D341Med (cell line): ENCODE measurements at places on chromosomes 3 and 15.

DNA sequence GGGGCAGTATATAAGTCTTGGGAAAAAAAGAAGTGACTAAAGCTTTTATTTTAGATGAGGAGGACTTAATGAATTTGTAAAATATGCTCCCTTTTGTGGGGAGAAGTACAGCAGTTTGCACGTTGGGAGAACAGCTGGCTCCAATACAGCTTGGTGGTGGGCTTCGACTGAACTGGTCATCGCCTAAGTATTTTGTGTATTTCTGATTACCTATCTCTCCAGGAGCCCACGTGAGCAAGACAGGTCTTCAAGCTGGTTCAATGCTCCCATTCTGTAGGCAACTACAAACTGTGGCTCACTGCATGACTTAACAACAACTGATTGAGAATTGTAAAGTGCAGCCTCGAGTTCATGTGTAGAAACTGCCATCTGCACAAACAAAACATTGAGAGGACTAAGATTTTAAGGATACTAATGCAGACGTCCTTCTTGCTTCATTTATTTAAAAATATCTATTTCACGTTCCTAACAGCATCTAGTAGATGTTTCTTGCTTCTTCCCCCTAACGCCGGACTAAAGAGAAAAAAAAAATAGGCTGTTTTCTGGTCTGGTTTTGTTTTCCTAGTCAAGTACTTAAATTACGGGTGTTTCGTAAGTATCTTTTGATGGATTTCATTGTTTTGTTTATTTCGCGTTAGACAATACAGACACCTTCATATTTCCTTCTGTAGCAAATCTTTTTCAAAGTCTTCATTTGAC lies 1.4 kb upstream of the GREM1 start:
- DNase-seq, result no peak

DNA sequence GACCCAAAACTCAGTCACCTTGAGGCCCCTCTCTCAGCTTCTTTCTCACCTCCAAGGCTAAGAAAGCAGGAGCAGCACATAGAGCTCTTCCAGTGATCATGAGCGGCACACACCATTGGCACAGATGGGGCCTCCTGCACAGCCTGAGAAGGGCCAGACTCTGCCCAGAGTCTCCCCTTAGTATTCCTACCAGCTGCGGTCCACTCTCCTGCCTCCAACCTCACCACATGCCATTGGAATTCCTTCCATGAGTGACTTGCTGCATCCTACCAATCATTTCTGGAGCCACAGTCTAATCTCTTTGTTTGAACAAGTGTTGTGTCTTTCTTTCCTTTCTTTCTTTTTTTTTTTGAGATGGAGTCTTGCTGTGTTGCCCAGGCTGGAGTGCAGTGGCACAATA lies 39.3 kb downstream of the CDCP1 start:
- no peak for DNase-seq

DNA sequence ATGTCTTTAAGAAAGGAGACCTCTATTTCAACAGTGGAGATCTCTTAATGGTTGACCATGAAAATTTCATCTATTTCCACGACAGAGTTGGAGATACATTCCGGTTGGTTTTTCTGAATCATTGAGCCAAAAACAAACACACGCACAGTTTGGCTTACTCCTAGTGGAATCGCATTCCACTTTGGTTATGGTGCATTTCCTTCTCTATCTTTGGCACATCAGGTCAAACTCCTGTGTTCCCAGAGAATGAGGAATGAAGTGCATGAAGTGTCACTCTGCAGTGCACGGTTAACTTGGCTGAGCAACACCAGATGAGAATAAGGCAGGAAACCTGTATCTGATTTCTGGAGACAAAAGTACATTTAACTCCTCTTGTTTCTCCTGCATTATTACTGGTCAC lies 38.5 kb downstream of the HDC start:
- no peak for DNase-seq

GRCh38 chr3:174859756-174860155 lies 622 bp downstream of the NAALADL2 start:
- DNase-seq, result no peak

DNA sequence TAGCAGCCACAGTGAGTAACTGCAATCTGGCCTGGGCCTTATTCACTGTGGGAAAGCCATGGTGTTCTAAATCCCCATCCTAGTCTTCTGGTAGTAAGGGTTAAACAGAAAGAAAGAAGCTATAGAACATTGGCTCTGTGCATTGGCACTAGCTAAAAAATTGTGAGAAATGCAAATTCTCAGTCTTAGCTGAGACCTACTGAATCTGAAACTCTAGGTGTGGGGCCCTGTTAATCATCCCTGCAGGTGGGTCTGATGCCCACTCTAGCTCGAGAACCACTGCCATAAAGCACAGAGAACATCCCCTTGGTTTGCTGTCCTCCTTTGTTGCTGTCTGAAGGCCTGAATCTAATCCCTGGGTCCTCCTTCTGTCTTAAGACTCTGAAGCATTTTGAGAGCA lies 59.3 kb downstream of the MEIS2 start:
- no peak for DNase-seq

- no peak for DNase-seq
These were observed 12.9 kb downstream of the LRRC2 start for GRCh38 chr3:46553154-46553553.

DNA sequence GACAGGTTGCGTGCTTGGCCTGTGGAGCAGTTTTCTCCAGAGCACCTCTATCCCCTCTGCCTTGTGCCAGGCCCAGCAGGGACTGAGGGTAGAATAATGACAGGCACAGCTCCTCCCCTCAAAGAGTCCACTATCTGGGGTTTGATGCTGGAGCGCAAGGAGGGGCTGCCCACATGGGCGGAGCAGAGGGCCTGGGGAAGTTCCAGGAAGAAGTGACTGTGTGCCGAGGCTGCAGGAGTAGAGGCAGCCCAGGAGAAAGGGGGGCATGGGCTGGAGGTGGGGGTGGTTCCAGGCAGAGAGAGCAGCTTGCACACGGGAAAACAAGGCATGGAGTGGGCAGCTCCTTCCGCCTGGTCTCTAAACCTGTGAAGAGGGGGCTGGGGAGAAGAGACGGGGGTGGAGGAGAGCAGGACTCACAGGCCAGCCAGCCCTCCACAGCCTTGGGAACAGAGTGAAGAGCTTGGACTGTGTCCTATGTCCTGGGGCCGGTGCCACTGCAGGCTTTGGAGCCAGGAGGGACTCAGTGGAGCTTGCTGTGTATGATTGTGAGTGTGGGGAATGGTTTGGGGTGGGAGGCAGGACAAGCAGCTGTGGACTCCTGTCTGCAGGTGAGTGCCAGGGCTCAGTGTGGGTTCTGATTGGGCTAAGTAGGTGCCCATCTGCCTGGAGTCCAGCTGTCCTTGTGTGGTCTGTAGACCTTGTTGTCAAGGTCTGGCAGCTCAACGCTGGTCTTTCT lies 48.1 kb downstream of the APBA2 start:
- peak; percentile 23 for DNase-seq

- DNase-seq, result no peak
These were observed 67.7 kb upstream of the NR2F2 start for GRCh38 chr15:96262549-96263489.

- no peak for DNase-seq
These were observed 48.6 kb upstream of the TEX264 start for GRCh38 chr3:51622413-51622812.

- peak; percentile 94 for DNase-seq
These were observed at the start of gene CFAP92 for GRCh38 chr3:128993461-128994172. Gene CFAP92 (minus strand): TSS chr3:128994076. CDS start chr3:128993304, 772 bp downstream.

- no peak for DNase-seq
These were observed 583.3 kb upstream of the PPP2R3A start for GRCh38 chr3:135382188-135382587.

- no peak for DNase-seq
These were observed 36.6 kb downstream of the KLHL25 start for GRCh38 chr15:85757939-85758654.

- DNase-seq, result no peak
These were observed 226.8 kb upstream of the BHLHE40 start for GRCh38 chr3:4752201-4753072.

DNA sequence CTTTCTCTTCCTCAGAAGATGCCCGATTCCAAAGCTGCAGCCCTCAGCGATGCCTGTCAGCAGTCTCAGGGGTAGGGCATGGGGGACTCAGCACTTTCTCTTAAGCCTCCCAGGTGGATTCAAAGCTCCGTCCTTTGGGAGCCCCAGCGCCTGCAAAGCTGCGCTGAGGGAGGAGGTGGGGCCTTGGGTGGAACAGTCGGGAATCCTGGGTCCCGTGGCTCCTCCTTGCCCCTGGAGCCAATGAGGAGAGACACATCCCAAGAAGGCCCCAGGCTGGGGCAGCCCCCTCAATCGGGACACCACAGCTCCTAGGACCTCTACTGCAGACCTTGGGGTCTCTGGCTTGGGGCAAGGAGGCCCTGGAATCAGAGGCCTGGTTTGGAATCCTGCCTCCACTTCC lies 227.5 kb upstream of the IGF1R start:
- peak; percentile 53 for DNase-seq

- DNase-seq, result peak; percentile 45
These were observed 186.7 kb downstream of the NLGN1 start for GRCh38 chr3:173584093-173584837.

DNA sequence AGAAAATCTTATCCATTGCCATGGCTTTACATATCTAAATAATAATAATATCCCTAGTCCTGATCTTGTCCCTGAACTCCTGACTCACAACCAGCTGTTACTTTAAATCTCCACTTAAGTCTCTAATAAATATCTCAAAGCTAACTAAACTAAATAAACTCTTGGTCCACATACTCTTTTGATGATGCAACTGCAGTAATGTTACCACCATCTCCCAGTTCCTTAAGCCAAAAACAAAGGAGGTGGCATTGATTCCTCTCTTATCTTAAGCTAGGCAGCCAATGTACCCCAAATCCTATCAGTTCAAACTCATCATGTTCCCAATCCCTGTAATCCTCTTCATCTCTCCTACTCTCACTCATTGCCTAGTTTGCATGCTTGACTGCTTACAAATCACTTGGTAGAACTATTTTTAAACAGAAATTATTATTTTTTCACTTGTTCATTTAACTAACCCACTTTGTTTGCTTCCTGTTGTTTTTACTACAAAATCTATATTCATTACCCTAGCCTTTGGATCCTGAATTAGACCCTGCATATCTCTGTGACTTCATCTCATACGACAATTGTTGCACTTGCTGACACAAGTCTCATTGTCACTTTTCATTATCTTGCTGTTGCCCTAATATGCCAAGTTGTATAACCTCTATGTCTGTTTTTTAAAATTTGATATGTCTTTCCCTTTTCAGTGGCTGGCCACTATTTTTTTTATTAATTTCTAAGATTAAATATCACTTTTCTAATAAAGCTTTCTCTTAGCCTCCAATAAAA lies 462.2 kb downstream of the ZPLD1 start:
- DNase-seq, result no peak

DNA sequence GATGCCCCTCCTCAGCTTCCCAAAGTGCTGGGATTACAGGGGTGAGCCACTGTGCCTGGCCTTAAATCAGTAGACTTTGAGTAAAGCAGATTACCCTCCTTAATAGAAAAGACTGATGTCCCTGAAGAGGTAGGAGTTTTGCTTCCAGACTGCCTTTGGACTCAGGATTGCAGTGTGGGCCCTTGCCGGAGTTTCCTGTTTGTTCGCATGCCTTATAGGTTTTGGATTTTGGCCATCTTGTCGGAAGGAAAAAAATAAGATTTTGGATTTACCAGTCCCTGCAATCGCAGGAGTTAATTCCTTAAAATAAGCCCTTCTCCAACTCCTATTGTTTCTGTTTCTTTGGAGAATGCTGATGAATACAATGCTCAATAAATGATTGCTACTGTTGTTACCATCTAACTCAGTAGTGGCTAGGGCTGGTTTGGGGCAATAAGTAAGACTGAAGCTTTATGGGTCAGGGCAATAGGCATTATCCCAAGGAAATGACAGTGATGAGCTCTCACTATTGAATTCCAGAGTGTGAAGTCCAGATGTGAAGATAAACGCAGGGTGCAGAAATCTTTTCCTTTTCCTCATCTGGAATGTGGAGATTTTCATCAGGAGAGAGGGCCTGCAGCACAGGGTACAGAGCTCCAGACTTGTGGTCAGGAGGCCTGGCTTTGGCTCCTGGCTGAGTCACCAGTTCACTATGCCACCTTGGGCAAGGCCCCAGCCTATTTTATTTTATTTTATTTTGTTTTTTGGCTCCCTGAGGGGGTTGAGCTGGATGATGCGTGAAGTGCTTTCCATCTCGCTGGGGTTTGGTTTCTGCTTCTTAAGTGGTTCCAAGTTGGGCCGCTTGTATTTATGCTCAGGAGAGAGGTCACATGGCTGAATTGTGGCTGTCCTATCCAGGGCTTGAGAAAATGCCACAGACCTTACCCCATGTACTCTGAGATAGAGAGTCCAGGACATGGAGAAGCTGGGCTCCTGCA lies 25.3 kb downstream of the FOXL2 start:
- no peak for DNase-seq

DNA sequence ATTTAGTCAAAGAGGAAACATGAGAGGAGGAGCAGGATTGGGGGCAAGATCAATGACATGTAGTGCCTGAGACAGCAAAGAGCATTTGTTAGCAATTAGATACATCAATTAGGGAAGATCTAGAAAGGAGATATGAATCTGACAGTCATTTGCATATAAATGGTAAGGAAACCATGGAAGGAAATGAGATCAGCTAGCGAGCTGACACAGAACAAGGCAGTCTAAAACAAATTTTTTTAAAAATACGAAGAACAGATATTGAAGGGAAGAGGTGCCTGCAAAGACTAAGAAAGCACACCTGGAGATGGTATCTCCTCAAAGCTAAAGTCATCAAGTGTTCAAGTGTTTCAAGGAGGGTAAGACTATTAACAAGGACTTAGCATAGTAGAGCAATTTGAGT lies 4.6 kb downstream of the EPM2AIP1 start:
- no peak for DNase-seq

- DNase-seq, result no peak
These were observed 397.7 kb downstream of the GAP43 start for GRCh38 chr3:116020989-116021388.

DNA sequence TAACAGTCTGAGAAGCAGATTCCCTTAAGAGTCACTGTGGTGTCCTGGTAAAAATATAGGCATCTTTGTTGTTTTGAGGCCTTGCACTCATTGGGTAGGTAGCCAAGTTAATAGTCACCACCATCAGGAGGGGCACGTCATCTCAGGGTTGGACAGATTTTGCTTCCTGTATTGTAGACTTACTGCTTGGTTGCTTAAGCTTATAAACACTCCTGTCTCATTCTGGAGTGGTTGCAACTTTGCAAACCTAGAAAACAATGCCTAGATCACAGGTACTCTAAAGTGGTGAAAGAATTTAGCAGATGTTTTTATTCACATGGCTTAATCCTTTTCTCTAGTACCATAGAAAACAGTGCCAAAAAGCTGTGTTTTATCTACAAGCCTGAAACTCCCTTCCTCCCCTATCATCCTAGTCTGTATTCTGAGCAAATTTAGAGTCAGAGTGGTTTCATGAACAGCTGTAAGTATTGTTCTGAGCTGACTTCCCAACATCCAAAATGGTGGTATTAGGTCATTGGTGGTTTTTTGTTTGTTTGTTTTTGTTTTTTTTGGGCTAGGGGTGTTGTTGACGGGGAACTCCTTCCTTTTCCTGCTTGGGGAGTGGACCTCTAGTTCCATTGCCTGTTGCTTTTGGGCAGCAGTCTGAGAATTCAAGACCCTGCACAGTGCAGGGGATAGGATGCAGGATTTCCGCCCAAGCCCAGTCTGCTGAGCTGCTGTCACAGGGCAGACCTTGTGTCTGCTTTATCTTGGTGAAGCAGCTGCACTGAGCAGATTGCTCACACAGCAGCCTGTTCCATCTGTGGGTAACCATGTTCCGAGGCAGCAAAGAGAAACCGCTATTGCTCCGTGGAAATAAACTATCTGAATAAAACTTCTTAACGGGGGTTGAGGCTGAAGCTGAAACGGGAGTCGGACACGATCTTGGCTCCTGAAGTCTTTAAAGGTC lies 202.0 kb downstream of the AKAP13 start:
- peak; percentile 48 for DNase-seq

GRCh38 chr15:43702174-43702573 lies 8.5 kb downstream of the CKMT1A start:
- peak; percentile 59 for DNase-seq
